ENCODE measurements at places on chromosomes 5 and 9. TPM values are rescaled to one million over a fixed set of nuclear protein-coding genes. Genes with fewer than 3 reads are reported as not detected.

The ZNF454 gene
- polyA plus RNA-seq = not detected

GRCh38 chr5:112929336-112930081, 7.5 kb upstream of the REEP5 start:
- H3K27me3 ChIP-seq = no peaks in the 10 kb centered on the region
- no peak for DNase-seq
- H3K4me1 ChIP-seq = peaks cover 36% of the 10 kb centered on the region
- H3K36me3 ChIP-seq = no peaks in the 10 kb centered on the region
- peak overlapping the region; percentile 74 for H3K4me3 ChIP-seq
- H3K27ac ChIP-seq = peak overlapping the region; percentile 68

GRCh38 chr9:20532584-20532983, 89.7 kb downstream of the MLLT3 start:
- no peaks in the 10 kb centered on the region for H3K27me3 ChIP-seq
- no peak overlapping the region for H3K4me3 ChIP-seq
- H3K4me1 ChIP-seq = peaks cover 31% of the 10 kb centered on the region

DNA sequence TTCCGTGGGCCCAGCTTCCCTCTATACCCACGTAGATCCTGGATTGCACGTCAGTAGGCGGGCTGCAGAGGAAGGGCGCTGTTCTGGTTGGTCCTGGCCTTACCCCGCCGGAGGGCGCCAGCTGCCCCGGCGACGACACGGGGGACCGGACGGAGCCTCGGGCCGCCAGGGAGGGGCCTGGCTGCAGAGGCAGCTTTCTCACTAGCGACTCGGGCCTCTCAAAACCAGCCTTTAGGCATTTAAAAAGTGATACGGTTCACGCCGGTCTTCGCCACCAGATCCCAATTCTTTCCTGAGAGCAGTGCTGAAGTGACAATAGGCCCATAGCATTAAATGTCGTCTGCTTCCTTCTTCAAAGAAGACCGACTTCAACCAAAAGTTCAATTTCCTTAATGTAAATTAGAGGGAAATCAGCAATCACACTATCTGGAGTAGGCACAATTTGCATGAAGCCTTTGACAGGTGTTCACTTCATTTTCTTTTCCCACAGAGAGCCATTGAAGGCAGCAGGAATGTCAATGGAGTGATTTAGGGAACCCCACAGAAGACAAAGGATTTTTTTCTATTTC, 17.6 kb upstream of the UBE2D2 start:
- no peaks in the 10 kb centered on the region for H3K36me3 ChIP-seq
- peaks cover 5% of the 10 kb centered on the region for H3K4me1 ChIP-seq
- H3K4me3 ChIP-seq = peak overlapping the region; percentile 75
- no peaks in the 10 kb centered on the region for H3K27me3 ChIP-seq

- no peaks in the 10 kb centered on the region for H3K4me1 ChIP-seq
- no peaks in the 10 kb centered on the region for H3K36me3 ChIP-seq
- DNase-seq = no peak
- H3K27me3 ChIP-seq = no peaks in the 10 kb centered on the region
- H3K27ac ChIP-seq = no peak overlapping the region
These were observed 184.3 kb downstream of the MTRR start for GRCh38 chr5:8053270-8053669.

DNA sequence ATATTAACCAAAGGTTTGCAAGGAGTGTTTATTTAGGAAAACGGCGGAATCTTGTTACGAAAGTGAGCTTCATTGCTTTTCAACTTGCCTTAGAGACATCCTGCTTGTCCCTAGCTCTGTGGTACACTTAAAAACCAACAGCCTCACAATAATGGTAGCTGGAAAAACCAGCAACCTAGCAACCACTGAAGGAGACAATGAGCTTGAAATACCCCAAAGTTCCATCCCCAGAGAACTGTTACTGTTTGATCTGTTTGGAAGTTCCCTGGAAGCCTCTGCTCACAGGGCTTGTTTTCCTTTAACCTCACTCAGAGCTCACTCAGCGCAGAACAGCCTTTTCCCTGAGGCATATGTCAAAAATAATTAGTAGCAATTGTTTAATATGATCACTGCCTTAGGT, 43.2 kb downstream of the SH3TC2 start:
- no peak for DNase-seq
- no peak overlapping the region for H3K27ac ChIP-seq
- no peaks in the 10 kb centered on the region for H3K36me3 ChIP-seq
- H3K27me3 ChIP-seq = peaks cover 25% of the 10 kb centered on the region

DNA sequence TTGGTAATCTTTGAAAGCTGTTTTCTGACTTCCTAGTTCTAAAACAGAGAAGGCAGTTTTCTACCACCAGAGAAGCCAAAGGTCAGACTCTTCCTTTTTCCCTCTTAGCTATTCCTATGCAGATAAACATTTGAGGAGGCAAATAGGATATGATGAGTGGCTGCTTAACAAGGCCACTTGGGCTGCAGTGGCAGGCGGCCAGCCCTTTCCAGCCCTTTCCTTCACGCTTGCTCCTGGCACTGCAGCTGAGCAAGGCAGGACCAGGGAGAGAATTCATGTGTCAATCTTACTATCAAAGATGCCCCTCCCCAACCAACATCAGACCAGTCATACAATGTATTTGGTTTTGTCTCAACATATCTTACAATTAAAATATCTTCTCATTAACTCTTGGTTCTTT, 36.8 kb upstream of the RNF38 start:
- H3K27ac ChIP-seq = no peak overlapping the region
- no peak overlapping the region for H3K4me3 ChIP-seq
- H3K36me3 ChIP-seq = peaks cover 15% of the 10 kb centered on the region
- no peaks in the 10 kb centered on the region for H3K27me3 ChIP-seq
- DNase-seq = no peak
